ENCODE measurements at places on chromosomes 2 and 18.

GRCh38 chr2:237324837-237325236, 89.1 kb downstream of the COL6A3 start:
- no peak for DNase-seq

GRCh38 chr18:79862562-79862961, 64.8 kb downstream of the KCNG2 start:
- no peak for DNase-seq

DNA sequence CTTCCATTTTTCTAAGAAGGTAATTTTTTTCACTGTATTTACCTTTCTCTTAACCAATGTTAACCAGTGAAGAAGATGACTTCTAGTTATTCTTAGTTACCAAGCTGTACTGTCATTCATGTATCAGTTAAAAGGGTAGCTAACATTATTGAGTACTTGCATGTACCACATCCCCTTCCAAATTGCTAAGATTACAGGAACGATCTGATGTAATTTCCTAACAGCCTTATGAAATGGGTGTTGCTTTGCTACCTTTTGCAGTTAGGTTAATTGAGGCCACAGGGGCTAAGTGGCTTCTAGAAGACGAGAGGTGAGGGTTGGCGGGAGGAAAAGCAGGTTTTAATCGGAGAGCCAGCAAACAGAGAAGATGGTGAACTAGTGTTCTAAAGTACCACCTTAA, 1.8 kb upstream of the SULT6B1 start:
- DNase-seq: no peak

- DNase-seq: no peak
Measured at GRCh38 chr2:83640506-83640905, 818.6 kb downstream of the SUCLG1 start.

GRCh38 chr2:159788253-159788652, 9.8 kb downstream of the CD302 start:
- no peak for DNase-seq
